ENCODE measurements at places on chromosomes 4 and X.

DNA sequence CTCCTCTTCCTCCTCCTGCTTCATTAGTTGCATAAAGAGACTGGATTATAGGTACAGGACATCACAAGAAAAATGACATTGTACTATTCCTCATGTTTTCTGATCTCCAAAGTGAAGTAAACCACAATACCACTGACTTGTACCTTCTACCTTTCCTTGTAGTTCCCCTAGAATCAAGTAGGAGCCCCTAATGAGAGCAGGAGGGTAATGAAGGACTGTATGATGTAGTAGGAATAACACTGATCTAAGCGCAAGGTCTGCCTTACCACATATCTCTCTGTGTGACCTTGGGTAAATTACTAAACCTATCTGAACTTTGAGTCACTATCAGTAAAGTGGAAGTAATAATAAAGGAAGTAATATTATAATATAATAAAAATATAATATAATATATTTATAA, 3.6 kb downstream of the VSIG4 start:
- DNase-seq = no peak

GRCh38 chrX:150933945-150934350, 35.5 kb upstream of the CD99L2 start:
- DNase-seq = no peak

GRCh38 chr4:112105201-112105969, 39.9 kb upstream of the FAM241A start:
- no peak for DNase-seq

GRCh38 chr4:170497112-170497511, 407.4 kb upstream of the AADAT start:
- no peak for DNase-seq

DNA sequence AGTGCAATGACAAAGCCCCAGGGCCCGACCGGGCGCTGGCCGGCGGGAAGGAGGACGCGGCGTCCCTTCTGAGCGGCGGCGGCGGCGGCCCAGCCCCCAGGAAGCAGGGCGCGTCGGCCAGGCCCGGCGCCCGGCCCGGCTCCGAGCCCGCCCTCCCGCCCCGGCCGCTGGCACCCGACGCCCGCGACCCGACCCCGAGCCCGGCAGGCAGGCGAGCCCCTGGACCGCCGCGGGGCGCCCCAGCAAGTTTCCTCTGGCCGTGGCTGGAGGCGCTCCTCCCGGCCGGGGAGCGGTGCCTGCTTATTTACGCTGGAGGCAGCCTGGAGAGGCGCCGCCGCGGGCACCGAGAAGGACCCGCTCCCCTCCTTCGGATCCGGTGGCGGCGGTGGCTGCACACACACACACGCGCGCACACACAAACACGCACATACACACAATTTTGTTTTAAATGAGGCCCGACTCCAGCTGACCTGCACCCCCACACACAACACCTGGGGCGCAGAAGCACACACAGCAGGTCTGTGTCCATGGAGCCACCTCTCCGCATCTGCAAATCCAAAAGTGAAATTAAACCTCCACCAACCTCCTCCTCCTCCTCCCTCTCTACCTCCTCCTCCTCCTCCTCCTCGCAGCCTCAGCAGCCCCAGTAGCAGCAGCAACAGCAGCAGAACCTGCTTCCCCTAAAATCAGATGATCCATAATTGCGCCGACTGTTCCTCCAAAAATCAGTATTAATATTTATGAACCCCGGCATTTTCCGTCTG, 669 bp downstream of the IRF2 start:
- no peak for DNase-seq
